CD8-positive, alpha-beta memory T cell (primary cell): ENCODE measurements at places on chromosomes 1 and 21. TPM values are rescaled to one million over a fixed set of nuclear protein-coding genes. Genes with fewer than 3 reads are reported as not detected.

Gene TNFRSF1B
- 174 TPM for total RNA-seq

Gene CFHR2
- not detected for total RNA-seq

Gene SERTAD4
- total RNA-seq: not detected

Gene CHRM3
- total RNA-seq: not detected

Gene NUP210L
- not detected for total RNA-seq

Gene FCGR3B
- total RNA-seq: not detected

Gene RAB42
- 0.35 TPM for total RNA-seq

- DNase-seq: no peak
- no peak overlapping the region for H3K4me3 ChIP-seq
- H3K27me3 ChIP-seq: no peaks in the 10 kb centered on the region
- H3K36me3 ChIP-seq: no peaks in the 10 kb centered on the region
- H3K27ac ChIP-seq: no peak overlapping the region
Observed at GRCh38 chr1:55399346-55399745, 184.2 kb upstream of the USP24 start.

DNA sequence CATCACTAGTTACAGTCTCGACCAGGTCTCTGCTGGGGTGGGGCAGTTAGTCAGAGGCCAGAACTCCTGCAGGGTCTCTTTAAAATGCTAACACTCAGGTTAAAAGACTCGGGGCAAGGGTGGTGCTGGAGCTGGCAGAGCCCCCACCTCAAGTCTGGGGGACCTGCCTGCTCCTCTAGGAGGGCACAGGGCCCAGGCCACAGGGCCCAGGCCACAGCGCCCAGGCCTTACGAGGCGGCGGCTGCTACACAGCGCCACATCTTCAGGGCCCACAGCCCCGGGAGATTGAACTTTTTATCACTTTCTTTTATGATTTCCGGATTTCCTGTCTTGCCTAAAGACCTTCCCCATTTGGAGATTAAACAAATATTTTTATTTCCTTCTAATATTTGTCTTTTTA lies 10.4 kb downstream of the MPZ start:
- no peak overlapping the region for H3K27ac ChIP-seq
- H3K4me1 ChIP-seq: peaks cover 11% of the 10 kb centered on the region
- no peaks in the 10 kb centered on the region for H3K27me3 ChIP-seq
- H3K4me3 ChIP-seq: no peak overlapping the region
- DNase-seq: no peak

- DNase-seq: no peak
- no peak overlapping the region for H3K4me3 ChIP-seq
- H3K4me1 ChIP-seq: peaks cover 43% of the 10 kb centered on the region
- no peak overlapping the region for H3K27ac ChIP-seq
- H3K36me3 ChIP-seq: no peaks in the 10 kb centered on the region
Observed at GRCh38 chr1:206774093-206774492, 1.8 kb upstream of the IL10 start.

DNA sequence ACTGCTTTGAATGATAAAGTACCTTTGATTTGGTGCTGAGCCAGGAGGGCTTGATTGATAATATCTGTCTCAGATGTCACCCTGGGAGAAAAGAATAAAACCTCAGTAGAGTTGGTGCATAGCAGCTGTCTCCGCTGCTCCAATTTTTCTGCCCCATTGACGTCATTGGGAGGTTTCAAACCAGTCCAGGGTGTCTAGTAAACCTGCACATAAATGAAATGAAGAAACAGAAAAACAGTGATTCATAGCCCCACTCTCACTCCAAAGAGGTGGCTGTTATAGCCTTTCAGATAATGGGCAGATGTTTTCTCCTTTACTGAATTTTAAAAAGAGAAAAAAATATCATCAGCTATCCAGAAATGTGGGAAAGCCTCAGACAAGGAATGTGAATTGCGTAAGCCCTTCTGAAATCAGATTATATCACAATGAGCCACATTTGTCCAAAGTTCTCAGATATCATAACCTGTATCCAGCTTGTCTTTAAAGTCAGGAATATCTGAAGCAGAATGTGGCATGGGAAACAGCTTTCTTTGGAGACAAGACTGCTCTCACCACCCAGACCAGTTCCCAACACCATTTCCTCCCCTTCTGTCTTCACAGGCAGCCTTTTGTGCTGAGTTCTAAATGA lies 351.3 kb upstream of the SGIP1 start:
- H3K36me3 ChIP-seq: no peaks in the 10 kb centered on the region
- peak; percentile 48 for DNase-seq
- H3K27ac ChIP-seq: no peak overlapping the region
- H3K27me3 ChIP-seq: no peaks in the 10 kb centered on the region
- H3K4me1 ChIP-seq: peaks cover 9% of the 10 kb centered on the region
- no peak overlapping the region for H3K4me3 ChIP-seq

DNA sequence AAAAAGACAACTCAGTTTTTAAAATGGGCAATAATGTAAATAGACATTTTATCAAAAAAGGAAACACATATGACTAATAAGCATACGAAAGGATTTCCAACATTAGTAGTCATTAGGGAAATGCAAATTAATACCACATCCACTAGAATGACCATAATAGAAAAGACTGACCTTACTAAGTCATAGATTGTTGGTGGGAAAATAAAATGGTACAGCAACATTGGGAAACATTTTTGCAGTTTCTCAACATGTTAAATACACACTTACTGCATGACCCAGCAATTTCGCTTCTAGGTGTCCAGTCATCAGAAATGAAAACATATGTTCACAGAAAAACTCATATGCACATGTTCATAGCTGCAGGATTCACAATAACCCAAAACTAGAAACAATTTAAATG lies 29.9 kb upstream of the SLC44A3 start:
- H3K4me1 ChIP-seq: no peaks in the 10 kb centered on the region
- no peak for DNase-seq
- no peak overlapping the region for H3K4me3 ChIP-seq
- H3K27ac ChIP-seq: no peak overlapping the region
- no peaks in the 10 kb centered on the region for H3K36me3 ChIP-seq

DNA sequence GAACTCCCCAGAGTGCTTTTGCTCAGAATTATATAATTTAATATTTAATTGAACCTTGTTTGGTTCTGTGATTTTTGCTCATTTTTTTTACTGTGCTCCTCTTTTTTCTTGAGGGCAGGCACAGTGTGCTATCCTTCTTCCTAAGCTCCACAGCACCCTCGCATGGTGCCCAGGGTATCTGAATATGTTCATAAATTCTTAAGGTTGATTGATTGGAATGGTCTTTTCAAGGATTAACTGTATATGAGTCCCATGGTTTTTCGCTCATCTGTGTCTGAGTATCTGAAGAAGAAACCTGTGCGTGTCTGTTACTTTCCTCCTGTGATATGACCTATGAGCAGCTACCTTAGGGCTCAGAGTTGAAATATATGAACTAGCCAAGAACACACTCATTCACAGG lies 393.7 kb downstream of the HLX start:
- no peaks in the 10 kb centered on the region for H3K4me1 ChIP-seq
- no peaks in the 10 kb centered on the region for H3K27me3 ChIP-seq
- no peaks in the 10 kb centered on the region for H3K36me3 ChIP-seq
- DNase-seq: no peak
- no peak overlapping the region for H3K4me3 ChIP-seq

- no peak overlapping the region for H3K27ac ChIP-seq
- no peak overlapping the region for H3K4me3 ChIP-seq
- no peak for DNase-seq
- H3K27me3 ChIP-seq: no peaks in the 10 kb centered on the region
- H3K4me1 ChIP-seq: no peaks in the 10 kb centered on the region
Observed at GRCh38 chr1:66494482-66494881, 39.5 kb upstream of the SGIP1 start.

DNA sequence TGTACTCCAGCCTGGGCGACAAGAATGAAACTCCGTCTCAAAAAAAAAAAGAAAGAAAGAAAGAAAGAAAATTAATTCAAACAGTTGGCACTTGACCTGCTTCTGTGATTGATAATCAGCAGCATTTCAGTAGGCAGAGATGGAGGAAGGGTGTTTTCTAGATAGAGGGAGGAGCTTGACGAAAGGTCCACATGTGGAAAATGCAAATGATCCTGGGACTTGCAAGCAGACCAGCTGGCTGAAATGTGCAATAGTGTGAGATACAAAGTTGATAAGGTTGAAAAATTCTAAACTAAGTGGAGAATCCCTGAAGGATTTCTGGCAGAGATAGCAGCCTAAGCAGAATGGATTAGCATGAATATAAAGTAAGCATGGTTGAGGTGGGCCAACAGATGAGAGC lies 4.2 kb downstream of the ELAPOR1 start:
- no peaks in the 10 kb centered on the region for H3K27me3 ChIP-seq
- DNase-seq: no peak
- no peak overlapping the region for H3K27ac ChIP-seq
- H3K4me3 ChIP-seq: no peak overlapping the region
- peaks cover 17% of the 10 kb centered on the region for H3K4me1 ChIP-seq

GRCh38 chr1:108925920-108926319 lies 37.4 kb downstream of the CLCC1 start:
- no peak overlapping the region for H3K4me3 ChIP-seq
- no peaks in the 10 kb centered on the region for H3K27me3 ChIP-seq
- DNase-seq: no peak
- H3K36me3 ChIP-seq: peaks cover 13% of the 10 kb centered on the region
- H3K4me1 ChIP-seq: no peaks in the 10 kb centered on the region
- no peak overlapping the region for H3K27ac ChIP-seq

DNA sequence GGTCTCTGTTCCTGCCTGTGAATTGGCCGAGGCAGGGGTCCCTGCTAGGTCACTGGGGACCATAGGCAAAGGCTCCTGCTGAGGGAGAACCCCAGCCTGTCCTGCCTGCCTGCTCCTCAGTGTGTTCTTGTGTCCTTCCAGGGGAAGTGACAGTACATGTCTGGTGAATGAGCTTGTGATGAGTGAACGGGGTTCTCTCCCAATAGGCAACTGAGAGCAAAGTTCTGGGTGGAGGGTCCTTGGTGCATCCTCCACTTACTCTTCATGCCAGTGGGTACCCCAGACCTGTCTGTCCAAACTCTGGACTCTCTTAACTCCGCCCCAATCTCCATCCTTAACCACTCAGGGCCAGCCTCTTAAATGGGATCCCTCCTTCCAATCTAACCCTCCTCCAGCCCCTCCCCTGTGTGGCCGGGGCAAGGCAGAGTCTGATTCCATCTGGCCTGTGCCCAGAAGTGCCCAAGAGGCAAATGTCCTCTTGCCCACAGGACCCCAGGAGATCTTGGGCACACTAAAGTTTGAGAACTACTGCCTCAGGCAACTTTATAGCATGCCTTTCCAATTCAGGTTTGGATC lies 2.0 kb downstream of the XKR8 start:
- no peak overlapping the region for H3K27ac ChIP-seq
- no peaks in the 10 kb centered on the region for H3K27me3 ChIP-seq
- no peak overlapping the region for H3K4me3 ChIP-seq

GRCh38 chr1:173255214-173255813 lies 48.2 kb upstream of the TNFSF4 start:
- DNase-seq: no peak
- no peak overlapping the region for H3K27ac ChIP-seq
- no peaks in the 10 kb centered on the region for H3K27me3 ChIP-seq

GRCh38 chr1:189149547-189150375 lies 1327.9 kb downstream of the BRINP3 start:
- peak overlapping the region; percentile 7 for H3K27ac ChIP-seq
- no peak for DNase-seq
- no peaks in the 10 kb centered on the region for H3K4me1 ChIP-seq
- no peak overlapping the region for H3K4me3 ChIP-seq

DNA sequence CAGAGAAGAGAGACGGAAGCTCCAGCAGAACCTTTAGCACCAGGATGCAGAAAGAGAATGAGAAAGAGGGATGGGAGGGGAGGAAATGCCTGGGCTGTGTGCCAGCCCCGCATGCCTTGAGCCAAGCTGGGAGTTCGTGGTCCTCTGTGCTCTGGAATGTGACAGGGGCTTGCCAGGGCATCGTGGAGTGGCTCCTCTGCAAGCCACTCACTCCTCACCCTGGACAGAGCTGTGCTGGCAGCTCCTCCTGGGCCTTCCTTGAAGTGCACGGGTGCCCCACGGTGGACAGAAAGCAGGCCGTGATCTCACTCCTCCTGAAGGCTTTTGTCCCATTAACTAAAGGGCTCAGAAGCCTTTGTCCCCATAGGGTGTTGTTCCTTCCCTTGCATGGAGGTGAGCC lies 34.8 kb upstream of the PRELP start:
- no peaks in the 10 kb centered on the region for H3K27me3 ChIP-seq
- no peaks in the 10 kb centered on the region for H3K4me1 ChIP-seq
- no peak overlapping the region for H3K27ac ChIP-seq
- H3K4me3 ChIP-seq: no peak overlapping the region
- DNase-seq: no peak

DNA sequence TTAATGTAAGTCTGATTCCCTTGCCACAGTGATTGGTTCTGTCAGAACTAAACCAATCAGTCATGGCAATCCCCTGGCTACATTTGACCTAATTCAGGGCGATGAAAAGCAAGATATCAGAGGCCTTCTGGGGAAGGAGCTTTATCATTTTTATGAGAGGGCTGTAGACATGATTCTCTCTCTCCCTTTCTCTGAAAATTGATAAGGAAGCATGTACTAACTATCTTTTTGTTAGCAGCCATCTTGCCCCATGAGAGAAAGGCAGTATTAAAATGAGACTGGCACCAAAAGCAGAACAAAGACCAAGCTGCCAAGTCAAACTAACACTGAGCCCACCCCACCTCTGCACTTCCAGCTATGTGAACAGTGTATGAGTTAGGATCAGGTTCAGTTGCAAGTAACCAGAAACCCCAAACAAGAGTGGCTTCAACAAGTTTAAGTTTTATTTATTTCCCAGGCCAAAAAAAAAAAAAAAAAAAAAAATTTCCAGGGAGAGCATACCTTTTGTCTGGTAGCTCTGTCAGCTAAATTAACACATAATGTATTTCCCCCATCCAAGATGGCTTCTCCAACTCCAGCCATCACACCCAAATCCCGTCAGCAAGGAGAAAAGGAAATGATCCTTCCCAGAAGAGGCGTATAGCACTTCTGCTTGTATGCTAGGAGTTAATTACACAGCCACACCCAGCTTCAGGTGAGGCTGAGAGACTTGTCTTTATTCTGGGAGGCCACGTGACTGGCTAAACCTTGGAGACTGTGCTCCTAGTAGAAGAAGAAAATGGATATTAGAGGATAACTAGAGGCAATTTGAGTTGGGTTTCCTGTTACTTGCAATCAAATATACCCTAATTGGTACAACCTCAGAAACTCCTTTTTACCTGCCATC lies 105.8 kb upstream of the RALGPS2 start:
- no peaks in the 10 kb centered on the region for H3K27me3 ChIP-seq
- H3K36me3 ChIP-seq: no peaks in the 10 kb centered on the region
- no peak overlapping the region for H3K4me3 ChIP-seq
- DNase-seq: no peak
- H3K4me1 ChIP-seq: no peaks in the 10 kb centered on the region

DNA sequence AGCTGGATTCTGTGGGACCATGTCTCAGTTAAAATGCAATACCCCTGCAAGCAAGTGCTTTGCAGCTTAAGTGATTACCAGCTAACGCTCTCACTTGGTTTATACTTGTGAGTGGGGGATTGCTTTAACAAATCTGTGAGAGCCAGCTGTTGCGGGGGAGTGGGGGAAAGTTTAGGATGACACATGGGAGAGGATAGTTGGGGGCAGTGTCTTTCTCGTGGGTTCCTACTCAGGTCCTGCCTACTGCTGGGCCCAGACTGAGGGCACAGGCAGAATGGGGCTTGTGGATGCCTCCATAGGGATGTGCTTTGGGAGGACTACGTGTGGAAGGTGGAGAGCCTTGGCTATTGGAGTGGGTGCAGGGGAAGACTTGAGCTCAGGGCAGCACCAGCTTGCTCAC lies 60.1 kb downstream of the ELK4 start:
- no peak overlapping the region for H3K27ac ChIP-seq
- no peak for DNase-seq
- no peak overlapping the region for H3K4me3 ChIP-seq
- no peaks in the 10 kb centered on the region for H3K36me3 ChIP-seq

- H3K4me3 ChIP-seq: no peak overlapping the region
- no peak for DNase-seq
- no peaks in the 10 kb centered on the region for H3K27me3 ChIP-seq
Observed at GRCh38 chr1:3555131-3555920, 56.0 kb downstream of the MEGF6 start.
